ENCODE measurements at places on chromosomes 2 and 18. TPM values are rescaled to one million over a fixed set of nuclear protein-coding genes. Genes with fewer than 3 reads are reported as not detected.

- DNase-seq, result no peak
Measured at GRCh38 chr2:20196657-20197161, 28.2 kb downstream of the SDC1 start.

- DNase-seq, result no peak
Measured at GRCh38 chr2:211816754-211817153, 721.8 kb downstream of the ERBB4 start.

Gene GBX2
- total RNA-seq, result 2.0 TPM

DNA sequence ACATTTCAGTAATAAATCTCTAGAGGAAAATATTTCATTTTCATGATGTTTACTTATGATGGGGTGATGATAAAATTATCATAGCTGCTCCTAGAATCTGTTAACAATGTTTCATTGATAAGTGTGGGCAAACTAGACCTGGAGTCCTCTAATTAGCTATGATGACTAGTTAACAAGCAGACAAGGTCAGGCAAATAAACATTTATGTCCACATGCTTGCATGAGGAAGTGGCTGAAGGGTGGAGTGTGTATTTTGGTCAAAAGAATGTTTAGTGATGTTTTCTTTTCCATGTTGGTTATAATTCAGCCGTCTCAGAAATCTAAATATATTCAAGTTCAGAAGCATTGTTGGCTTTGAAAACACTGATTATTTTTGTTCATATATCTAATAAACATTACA, 99.9 kb upstream of the FN1 start:
- peak; percentile 15 for DNase-seq

GRCh38 chr2:156379071-156379470, 46.5 kb upstream of the NR4A2 start:
- DNase-seq, result no peak

DNA sequence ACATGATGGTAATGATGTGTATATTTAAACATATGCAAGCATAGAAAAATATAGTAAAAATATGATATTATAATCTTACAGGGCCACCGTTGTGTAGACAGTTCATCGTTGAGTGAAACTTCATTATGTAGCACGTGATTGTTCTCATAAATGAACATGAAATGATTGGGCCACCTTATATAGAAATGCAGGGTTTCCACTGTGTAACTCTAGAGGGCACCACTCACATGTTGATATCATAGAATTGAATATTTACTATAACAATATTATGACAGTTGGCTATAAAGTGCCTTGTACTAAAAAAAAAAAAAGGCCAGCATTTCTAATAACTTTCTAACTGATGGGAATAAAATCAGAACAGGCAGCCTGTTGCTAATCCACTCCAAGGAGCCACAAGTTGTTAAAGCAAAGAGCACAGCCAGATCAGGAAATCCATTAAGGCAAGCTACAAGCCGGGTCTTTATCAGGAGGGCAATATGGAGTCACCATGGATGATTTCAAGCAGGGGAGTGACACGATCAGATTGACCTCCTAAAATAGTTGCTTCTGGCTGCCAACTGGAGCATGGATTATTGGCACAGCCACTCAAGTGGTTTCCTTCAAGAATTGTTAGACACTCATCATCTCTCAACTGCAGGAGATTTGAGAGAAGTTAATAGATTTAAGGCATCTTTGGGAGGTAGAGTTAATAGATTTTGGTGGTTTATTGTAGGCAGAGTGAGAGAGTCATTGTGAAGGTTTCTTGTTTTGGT, 16.7 kb downstream of the IL1F10 start:
- DNase-seq, result peak; percentile 10

Gene NAT8
- total RNA-seq, result not detected

- no peak for DNase-seq
Measured at GRCh38 chr2:205387350-205388055, 294.8 kb upstream of the NRP2 start.

DNA sequence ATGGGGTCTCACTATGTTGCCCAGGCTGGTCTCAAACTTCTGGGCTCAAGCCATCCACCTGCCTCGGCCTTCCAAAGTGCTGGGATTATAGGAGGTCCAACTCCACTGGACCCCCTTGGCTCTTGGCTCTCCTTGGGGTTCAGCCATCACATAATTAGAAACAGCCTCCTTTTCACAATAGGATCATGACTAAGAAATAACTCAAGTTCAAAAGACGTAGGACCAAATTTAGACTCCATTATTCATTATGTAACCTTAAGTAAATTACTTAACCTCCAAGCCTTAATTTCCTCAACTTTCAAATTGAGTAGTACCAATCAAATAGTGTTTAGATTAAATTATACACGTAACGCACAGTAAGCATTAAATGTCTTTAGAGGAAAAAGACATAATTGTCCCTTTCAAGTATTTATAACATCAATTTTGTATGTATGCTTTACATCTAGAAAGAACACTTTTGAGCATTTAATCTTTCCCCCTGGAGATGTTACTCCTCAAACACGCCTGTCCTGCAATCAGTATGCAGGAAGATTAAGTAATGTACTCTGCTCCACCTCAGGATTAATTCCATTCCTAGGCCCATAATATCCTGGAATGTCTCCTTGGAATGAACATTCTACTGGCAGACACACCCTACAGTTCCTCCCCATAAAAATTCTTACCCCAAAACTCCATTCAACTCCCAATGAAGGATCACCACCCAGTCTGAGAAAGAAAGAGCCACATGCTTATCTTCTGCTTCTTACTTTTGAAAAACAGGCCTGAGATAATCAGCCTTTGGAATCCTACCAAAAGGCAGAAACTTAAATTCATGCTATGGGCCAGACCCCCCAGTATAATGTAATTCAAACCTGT, 49.1 kb downstream of the COBLL1 start:
- no peak for DNase-seq

DNA sequence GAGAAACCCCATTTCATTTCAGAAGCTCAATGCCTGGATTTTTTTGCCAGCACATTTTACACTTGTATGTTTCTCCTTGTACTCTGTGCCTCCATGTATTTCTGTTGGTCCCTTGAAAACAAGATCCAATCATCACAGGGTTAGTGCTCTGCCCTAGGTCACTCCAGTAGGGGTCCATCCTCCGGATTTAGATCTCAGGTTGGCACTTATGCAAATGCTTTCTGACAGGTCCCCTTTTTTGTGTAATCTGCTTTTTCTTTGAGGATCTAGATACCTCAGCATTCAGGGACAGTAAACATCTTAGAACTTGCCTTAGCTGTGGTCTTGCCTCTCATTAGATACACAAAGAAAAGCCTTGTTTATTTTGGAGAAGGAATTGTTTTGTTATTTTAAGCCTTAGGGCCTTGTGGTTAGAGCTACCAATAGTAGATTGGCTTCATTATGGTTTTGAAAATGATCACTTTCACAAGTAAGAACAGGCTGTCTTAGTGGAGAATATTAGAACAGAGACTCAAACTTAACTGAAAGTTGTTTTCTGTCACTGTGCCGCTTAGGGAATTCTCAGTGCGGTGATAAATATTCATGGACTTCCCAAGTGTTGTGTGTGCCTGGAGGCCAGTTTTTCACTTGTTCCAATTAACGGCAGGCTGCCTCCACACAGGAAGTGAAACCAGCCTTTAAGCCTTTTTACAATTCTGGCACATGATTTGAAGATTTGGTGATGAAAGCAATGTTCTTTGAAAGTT, 7.8 kb downstream of the MERTK start:
- DNase-seq, result peak; percentile 33

DNA sequence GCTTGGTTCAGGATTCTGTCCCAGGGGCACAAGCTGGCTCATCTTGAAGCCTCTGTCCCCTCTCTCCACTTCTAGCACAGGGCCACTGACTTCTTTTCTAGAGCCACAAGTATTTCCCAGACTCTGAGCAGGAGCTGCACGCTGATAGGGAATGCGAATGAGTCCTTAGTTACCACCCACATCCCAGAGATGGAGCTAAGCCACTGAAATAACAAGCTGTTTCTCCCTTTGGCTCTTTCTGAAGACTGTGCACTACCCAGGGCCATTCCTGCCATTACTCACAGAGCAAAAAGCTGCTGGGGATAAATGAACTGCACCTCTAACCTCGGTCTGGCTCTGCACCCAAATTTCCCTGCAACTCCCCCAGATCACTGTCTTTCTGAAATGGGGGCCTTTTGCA, 70.6 kb downstream of the TSN start:
- no peak for DNase-seq

- peak; percentile 55 for DNase-seq
Measured at GRCh38 chr2:150425121-150425955, 62.1 kb downstream of the RND3 start.

DNA sequence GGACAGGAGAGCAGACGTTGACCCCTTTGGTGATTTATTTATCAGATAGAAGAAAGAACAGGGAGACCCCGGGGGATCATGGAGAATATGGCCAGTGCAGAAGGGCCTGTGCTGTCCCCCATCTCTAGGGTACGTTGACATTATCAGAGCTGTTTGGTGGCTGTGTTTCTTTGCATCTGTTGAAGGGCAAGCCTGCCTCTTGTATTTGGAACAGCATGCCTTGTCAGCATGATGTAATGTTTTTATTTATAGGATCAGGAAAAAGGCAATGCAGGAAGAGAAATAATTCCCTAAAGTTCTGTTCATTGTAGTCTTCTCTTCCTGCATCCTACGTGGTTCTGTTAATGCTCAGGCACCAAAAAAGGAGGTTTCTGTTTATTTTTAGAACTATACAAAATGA, 49.8 kb upstream of the CABYR start:
- DNase-seq, result peak; percentile 20

Gene SLC19A3
- not detected for total RNA-seq

Gene PLEKHM3
- 7.0 TPM for total RNA-seq

Gene MC4R
- not detected for total RNA-seq

DNA sequence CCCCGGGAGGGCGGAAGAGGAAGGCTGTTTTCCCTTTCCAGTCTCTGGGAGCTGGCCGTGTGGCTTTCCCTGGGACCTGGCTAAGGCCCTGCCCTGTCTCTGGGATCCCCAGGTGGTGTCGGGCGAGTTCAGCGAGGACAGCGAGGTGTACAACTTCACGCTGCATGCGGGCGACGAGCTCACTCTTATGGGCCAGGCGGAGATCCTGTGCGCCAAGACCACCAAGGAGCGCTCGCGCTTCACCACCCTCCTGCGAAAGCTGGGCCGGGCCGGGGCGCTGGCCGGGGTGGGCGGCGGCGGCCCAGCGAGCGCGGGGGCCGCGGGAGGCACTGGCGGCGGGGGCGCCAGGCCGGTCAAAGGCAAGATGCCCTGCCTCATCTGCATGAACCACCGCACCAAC, 11.2 kb downstream of the GAREM2 start:
- no peak for DNase-seq

GRCh38 chr18:53441761-53442414, 782.6 kb downstream of the MBD2 start:
- DNase-seq, result no peak

- no peak for DNase-seq
Measured at GRCh38 chr2:195662138-195662537, 5.1 kb downstream of the SLC39A10 start.

Gene CCDC138
- total RNA-seq, result 5.0 TPM

GRCh38 chr2:134583462-134583861, 135.3 kb downstream of the TMEM163 start:
- no peak for DNase-seq

DNA sequence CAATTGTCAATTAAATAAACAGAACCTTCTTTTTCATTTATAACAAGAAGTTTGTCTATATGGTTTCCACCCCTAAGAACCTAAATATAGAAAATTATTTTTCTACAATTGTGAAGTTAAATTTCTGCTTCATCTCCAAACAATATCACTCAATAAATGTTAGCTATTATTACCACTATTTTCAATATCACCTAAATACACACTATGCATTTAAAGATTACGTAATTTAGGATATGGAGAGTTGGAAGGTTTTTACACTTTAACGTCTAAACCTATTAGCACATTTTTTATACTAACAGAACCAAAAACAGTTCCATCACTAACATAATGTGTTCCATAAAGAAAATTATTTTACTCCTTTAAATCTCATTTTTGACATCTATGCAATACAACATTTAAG, 48.0 kb downstream of the ROCK2 start:
- no peak for DNase-seq

- no peak for DNase-seq
Measured at GRCh38 chr2:70962885-70963878, 15.2 kb upstream of the ANKRD53 start.

Gene TEX261
- 21.6 TPM for total RNA-seq

GRCh38 chr2:203533676-203534591, 1.2 kb downstream of the RAPH1 start:
- peak; percentile 38 for DNase-seq

Gene DYSF
- total RNA-seq, result 96.5 TPM

GRCh38 chr2:69514406-69514805, 77.2 kb upstream of the NFU1 start:
- peak; percentile 67 for DNase-seq

Gene MIB1
- total RNA-seq, result 39.3 TPM

- DNase-seq, result no peak
Measured at GRCh38 chr2:196322973-196323810, 151.8 kb upstream of the STK17B start.

Gene GREB1L
- total RNA-seq, result 2.0 TPM

DNA sequence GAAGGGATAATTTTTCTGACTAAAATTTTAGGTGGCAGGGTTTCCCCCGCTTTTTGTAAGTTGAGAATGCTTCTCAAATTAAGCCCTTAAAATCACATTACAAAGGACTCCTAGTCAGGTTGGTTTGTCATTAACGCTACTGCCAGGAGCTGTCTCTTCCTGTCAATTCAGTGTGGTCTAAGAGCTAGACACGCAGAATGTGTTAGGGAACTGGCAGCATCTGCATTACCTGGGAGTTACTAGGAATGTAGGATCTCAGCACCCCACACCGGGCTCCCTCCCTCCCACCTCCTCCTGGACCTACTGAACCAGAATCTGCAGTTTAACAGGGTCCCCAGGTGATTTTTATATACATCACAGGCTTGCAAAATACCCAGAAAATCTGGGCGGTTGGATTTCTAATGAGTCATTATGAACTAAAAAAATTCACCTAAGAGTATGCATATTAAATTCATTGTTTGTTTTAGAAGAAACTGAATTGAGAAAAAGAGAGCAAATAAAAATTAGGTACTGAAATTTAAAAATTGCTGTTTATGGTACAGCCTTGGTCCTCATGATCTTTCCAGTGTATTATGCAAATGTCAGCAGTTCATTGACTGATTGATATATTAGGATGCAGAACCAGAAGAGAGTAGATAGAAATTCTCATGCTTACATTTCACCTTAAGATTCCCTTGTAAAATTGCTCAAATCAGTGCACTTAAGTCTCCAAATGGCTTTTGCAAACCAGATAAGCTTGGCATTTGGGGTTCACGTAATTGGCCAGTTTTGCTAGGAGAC, 130.9 kb upstream of the ITGA6 start:
- DNase-seq, result no peak

- DNase-seq, result no peak
Measured at GRCh38 chr18:61658431-61658830, 234.4 kb downstream of the RNF152 start.

Measured in lung microvascular endothelial cell (primary cell).